ENCODE measurements at places on chromosomes 2 and 18.

GRCh38 chr18:55489034-55489986 is 98.7 kb downstream of the TCF4 start:
- peak; percentile 6 for DNase-seq

DNA sequence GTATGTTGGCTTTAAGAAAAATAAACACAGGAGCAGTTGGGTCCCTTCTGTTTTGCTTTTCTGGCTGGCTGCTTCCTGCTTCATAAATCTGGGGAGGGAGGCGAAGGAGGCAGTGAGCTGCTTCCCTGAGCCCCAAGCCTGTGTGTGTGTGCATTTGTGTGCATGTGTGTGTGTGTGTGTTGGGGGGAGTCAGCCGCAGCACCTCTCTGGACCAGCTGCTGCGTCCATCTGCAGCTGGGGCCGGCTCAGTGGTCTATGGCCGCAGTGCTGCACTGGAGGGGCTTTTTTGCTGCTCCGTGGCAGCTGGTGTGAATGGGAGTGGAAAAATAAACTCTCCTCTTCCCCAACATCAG is 192.3 kb downstream of the RNF144A start:
- DNase-seq, result no peak

DNA sequence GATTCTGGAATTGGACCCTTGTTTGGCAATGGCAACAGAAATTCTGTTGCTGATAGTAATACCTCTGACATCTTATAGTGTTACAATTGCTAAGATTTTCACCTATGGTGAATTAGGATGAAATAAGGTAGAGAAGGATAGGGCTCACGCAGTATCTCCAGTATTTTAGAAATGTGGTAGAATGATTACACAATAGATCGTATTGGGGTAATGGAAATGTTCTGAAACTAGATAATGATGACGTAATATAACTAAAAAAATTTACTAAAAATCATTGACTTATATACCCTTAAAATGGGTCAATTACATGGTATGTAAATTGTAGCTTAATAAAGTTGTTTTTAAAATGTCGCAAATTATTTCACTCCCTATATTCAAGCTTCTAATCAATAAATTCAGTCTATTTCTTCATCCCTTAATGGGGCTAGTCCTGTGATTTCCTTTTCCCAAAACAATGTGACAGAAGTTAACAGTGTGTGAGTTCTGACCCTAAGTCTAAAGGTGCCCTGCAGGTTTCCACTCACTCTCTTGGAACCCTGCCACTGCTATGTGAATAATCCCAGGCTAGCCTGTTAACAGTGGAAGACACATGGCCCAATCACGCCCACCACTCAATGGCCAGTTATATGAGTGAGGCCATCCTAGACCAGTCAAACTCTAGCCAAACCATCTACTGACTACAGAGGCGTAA is 31.2 kb downstream of the USP37 start:
- no peak for DNase-seq

DNA sequence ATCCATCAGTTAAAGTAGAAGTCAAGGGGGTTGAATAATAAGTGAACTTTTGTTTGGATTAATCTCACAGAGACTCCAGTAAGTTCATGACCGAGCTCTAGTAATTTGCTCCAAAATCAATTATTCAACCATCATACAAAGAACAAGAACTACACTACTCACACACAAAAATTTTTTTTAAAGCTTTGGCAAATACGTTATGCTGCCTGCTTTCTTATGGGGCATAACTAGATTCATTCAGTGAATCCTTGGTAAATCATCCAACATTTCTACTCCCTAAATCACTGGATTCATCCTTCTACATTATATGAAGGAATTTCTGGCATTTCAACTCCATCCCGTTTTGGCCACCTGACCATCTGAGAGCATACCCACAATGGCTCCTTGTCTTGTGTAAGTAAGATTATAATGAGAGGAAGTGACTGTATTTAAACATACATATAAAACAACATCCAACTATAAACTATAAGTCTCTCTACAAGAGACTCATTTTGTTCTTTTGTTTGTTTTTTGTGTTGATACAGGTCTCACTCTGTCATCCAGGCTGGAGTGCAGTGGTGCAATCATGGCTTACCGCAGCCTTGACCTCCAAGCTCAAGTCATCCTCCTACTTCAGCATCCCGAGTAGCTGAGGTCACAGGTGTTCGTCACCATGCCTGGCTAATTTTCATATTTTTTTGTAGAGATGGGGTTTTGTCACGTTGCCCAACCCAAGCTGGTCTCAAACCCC is 144.2 kb upstream of the LRRTM4 start:
- no peak for DNase-seq

DNA sequence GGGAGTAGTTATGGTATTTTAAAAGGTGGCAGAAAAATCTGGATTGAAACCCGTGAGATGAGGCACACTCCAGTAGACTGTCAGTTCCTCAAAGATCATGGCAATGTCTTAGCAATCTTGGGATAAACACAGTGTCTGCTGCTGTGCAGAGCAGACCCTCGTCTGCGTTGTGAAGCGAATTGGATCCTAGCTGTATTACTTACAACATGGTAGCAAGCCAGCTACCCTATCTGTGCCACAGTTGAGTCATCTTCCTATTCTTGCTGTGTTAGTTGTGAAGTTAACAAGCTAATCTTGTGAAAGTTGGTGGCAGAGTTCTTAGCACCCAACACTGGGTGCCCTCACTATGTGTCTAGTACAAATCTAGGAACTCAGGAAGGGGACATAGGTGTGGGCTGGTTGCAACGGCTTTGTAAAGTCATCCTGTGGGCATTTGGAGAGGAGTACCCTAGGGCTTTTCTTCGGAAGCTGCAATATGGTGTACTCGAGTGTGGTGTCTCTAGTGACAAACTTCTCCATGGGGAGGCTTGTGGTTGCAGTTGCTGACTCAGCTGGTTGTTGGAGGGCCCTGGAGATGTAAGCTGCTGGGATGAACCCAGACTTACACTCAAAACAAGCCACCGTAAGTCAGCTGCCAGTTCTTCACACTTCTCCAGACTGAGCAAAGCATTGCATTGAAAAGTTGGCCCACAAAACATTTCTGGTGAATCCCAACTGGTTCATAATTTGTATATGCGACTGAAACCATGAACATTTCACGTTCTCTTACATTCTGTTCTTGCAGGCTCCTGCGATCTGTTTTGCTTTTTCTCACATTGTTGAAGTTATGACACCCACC is 61.5 kb downstream of the ADCYAP1 start:
- DNase-seq, result no peak

DNA sequence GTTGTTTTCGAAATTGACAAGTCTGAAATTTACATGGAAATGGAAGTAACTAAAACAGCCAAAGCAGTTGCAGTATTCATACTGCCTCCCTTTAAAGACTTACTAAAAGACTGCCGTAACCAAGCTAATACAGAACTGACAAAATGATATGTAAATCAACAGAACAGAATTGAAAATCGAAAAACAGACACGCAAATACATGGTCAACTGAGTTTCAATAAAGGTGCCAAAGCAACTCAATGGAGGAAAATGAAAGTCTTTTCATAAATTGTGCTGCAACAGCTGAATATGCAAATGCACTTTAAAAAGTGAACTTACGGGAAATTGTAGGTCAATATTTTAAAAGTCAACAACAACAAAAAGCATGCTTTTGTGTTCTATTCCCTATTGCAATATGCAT is 34.2 kb downstream of the TMEM131 start:
- no peak for DNase-seq

DNA sequence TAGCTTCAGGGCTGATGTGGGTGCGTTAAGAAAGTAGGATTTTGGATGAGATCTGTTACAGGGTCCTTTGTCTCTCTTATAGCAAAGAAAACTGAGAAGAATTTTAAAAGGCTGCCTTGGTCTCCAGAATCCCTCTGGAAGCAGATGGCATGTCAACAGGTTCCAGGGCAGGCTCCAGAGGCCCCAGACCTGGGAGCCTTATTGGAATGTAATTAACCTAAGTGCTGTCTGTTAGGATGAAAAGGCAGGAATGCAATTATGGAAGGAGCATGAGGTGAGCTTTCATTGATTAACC is 97.2 kb upstream of the PKDCC start:
- DNase-seq, result no peak

DNA sequence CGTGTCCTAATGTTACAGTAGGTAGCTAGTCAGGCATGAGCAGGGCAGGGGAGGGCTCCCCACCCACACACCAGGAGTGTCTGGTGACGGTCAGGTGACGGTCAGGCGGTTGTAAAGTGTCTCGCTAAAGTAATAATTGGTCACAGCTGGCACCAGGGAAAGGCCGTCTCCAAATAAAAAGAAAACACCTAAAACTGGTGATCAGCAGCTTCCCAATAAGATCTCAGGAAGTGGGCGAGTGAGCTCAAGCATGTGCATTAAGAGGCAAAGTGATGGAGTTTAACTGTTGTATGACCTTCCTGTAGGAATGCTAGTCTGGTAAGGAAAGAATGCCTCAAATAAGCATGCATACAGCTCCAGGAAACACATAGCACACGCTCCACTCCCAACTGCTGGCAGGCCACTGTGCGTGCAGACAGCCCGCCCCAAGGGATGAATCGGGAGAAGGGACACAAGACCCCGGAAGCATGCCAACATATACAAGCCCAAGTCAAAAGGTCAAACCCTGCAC is 177.1 kb downstream of the RNF144A start:
- no peak for DNase-seq

DNA sequence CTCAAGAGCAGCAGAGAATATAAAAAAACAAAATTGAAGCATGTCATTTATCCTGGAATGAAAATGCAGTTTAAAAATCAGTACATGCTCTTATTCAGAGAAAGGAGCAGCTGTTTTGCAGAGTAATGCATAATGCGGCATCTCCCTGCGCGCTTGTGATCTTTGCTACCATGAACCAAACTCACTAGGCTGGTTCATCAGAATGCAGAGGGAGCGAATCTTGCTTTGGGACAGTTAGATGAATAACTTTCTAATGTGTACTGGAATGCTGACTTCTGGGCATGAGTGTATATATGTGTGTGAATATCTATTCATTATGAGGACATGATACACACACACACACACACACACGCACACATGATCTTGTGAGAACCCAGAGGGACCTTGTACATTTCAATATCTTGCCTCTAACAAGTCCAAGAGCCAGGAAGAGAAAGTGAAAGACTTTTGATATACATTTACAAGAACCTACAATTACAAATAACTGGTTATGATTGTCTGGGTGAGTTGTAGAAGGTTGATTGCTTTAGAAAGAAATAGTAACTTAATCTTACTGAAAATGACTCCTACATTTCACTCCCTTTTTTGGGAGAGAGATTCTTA is 54.1 kb upstream of the THOC1 start:
- DNase-seq, result no peak

GRCh38 chr2:172288603-172289002 is 138.8 kb upstream of the ITGA6 start:
- DNase-seq, result no peak

DNA sequence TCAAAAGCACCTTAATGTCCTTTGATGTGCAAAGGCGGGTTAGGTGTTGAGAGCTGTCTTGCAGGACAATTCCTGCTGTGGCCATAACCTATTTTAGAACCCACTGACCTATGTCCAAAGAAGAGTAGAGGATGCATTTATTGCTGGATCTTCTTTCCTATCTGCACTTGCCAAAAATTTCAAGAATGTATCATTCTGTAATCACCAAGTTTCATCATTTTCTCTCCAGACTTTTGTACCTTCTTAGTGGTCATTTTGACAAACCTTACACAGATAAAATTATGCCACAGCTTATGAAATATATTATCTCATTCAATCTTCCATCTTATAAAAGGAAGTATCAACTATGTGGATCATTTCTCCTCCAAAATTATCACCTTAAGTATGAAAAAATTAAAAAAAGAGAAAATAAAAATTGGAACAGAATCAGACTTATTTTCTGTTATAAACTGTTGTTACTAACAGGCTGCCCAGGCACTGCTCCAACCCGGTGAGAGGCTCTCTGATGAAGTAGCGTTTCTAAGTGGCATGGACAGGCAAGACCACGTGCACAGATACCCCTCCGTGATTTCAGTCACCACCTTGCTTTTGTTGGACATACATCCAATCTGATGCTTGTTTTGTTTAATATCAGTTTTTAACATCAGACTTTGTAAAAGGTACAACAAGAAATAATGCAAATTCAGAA is 559.9 kb upstream of the ID2 start:
- DNase-seq, result no peak

DNA sequence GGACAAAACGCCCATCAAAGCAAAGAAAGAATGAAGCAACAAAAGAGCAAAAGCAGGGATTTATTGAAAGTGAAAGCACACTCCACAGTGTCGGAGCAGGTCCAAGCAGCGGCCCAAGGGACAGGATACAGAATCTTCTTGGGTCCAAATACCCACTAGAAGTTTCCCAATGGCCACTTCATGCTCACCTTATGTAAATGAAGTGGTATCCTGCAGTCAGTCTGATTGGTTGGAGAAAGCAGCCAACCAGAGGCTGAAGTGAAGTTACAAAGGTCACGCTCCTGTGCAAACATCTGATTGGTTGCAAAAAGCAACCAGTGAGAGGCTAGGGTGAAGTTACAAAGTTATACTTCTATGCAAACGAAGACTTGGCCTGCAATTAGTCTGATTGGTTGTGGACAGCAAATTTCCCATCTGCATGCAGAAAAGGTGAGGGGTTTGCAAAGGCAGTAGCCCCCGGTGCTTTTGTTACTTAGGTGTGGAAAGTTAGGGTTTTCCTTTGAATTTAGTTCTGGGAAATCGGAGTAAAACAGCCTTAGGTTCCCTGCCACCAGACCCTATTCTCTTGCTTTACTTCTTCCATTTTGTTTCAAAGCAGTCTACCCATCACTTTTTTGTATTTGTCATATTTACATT is 12.9 kb downstream of the DUSP19 start:
- DNase-seq, result no peak

- no peak for DNase-seq
Observed at GRCh38 chr2:164644036-164644700, 22.9 kb upstream of the GRB14 start.

DNA sequence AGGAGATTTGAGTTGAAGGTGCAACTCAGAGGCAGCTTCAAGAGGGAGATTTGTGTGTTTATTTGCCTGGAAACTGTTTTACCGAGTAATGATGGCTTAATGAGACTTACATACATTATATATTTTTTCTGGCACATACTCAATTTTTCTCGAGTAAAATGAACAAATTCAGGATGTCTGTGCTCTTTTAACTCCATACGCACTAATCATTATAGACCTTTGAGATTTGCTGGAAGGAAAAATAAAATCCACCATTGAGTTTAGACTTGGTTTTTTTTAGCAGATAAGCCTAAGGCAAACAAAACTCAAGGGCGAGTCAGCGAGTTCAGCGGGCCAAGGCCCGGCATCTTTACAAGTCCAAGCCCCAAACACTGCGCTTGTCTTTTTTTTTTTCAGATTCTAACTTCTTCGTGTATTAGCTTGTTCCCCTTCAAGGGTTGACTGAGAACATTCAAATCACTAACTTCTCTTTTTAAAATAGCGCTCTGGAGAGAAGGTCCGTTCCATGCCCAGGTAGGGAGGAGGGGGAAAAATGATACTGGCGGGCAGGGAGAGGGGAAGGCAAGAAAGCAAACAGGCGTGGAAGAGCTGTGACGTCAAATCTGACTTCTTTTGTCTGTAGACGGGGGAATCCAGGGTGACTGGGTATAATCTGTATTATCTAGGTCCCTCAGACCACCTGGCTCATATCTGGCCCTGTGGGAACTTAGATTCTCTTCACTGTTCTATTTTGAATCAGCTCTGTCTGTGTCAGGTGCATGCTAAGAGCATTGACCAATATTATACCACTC is 72.7 kb upstream of the MAP3K20 start:
- no peak for DNase-seq

Data from stimulated activated CD8-positive, alpha-beta memory T cell treated with anti-CD3 and anti-CD28 coated beads, Interleukin-4, amount 100 ng/mL, for 24 hours (primary cell).